ENCODE measurements at places on chromosomes 6 and 20.

DNA sequence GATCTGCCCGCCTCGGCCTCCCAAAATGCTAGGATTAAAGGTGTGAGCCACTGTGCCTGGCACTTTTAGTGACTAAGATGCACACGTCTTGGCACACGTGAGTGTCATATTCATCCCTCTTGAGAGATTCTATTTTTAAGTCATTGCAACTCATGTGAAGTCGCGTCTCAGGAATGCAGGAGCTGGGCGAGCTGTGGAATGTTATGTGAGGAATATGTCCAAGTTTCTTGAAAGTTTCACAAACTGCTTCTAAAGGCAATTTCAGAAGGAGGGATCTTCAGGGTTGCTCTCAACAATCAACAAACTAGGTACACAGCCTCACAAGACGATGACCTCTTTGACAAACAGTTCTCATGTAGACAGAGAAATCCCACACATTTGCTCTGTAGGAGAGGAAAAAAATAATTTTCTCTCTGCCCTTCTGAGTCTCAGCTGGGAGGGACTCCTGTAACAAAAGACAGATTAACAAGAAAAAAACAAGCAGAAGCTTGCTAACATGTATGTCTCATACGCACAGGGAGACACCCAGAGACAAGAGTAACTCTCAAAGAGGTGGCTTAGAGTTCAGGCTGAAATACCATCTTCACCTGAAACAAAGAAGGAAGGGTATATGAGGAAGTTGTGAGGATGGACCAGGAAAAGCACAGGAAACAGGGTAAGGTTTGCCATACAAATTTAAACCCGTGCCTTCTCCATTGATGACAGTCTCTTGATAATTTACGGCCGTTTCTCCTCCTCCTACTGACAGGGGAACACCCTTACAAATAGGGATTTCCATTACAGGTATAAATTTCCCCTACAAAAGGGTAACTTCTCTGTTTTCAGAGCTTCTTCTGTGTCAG is 45.3 kb upstream of the FAM50B start:
- DNase-seq, result no peak

GRCh38 chr6:26501482-26501986 is 1.4 kb downstream of the BTN1A1 start:
- DNase-seq, result peak; percentile 5

GRCh38 chr6:11460001-11460668 is 77.4 kb upstream of the TMEM170B start:
- DNase-seq, result no peak

DNA sequence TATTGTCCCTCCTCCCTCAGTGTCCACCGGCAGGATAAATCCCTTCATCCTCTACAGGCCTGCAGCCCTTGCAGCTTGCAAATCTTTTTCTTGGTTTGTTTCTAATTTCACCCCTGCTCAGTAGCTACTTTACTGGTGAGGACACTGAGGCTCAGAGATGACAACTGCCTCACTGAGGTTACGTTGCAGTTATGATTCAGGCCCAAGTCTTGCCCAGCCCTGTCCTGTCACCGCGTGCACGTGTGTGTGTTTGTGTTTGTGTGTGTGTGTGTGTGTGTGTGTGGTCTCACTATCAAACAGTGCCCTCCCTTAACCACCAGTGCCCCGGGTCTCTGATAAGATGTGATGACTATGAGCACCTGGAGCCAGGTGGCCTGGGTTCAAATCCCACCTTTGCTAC is 21.1 kb downstream of the FAM110A start:
- no peak for DNase-seq

DNA sequence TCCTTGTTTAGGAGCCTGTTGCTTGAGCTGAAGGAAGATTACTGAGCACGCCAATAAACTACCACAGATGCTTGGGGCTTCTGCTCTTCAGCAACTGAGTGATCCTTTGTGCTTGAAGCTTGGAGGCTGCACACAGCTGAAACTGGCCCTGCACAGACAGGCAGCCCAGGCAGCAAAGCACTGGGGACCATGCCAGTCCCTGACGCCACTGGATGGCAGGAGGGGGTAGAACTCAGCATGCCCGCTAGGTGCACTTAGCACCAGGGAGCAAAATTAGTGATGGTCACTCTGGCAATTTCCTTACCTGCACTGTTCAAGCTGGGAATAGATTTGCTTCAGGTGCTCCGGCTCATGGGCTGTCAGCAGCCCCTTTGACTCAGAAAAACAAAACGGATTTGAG is 91.5 kb downstream of the FAM50B start:
- DNase-seq, result no peak
